Stimulated activated CD4-positive, alpha-beta T cell treated with anti-CD3 and anti-CD28 coated beads, TNF-alpha, amount 100 ng/mL, for 1 hour (primary cell): ENCODE measurements at places on chromosomes 13 and 19.
A peak's percentile ranks its signal among the peaks of the same experiment; 100 is the strongest.

- DNase-seq = no peak
These were observed 8.1 kb upstream of the PGLYRP1 start for GRCh38 chr19:46030812-46031550.

GRCh38 chr19:56167064-56167578, 8.7 kb upstream of the GALP start:
- no peak for DNase-seq

- no peak for DNase-seq
These were observed 1090.4 kb downstream of the PCDH9 start for GRCh38 chr13:66139701-66140100.

DNA sequence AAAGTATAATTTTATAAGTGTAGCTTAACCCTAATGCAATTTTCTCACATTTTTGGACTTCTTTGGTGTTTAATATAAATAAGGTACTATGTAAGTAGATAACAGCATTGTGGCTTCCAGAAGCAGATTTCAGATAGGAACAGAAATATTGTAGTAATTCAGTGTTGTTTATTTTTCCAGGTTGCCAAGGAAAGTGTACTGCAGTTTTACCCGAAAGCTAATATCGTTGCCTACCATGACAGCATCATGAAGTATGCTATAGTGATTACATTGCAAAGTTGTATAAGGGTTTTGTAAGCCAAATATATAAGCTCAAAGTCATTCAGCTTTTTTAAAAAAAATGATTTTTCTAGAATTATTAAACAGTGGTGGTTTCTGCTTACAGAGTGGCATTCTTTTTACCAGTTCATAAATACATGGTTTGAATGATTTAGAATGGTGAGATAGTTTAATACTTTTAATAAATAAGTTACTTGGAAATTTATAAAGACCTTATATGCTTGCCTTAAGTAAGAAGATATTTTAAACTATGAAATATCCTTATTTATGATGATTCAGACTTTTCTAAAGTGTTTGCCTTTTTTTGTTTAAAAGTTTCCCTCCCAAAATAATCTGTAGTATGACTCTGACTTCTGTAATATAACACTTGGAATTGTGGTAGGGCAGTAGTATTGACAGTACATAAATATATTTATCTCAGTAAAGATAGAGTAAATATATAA, 3.7 kb downstream of the UBA2 start:
- DNase-seq = no peak

- DNase-seq = no peak
These were observed 12.5 kb downstream of the ZNF611 start for GRCh38 chr19:52722062-52723003.

DNA sequence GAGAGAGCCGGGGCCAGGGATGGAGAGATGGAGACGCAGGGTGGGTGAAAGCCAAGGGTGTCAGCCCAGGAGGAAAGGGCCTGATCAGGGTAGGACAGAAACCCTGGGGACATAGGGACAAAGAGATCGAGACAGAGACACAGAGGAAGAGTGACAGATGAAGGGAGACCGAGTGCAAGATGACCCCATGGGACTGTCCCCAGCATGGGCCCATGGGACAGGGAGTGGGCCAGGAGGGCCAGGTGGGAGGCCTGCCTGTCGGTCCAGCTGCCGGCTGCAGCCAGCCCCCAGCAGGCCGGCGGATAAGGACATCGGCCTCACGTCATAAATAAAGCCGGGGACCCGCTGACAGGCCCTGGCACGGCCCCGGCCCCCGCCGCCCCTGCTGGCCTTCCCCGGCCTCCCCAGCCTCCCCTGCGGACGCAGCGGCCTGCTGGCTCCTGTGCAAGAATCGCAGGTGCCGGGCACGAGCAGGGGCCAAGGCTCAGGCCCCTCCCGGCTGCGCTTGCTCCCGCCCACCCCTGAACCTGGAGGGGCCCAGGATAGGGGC, 6.3 kb downstream of the REX1BD start:
- DNase-seq = no peak

- no peak for DNase-seq
These were observed 105.6 kb downstream of the MRPL57 start for GRCh38 chr13:21282065-21282464.

- DNase-seq = no peak
These were observed 91.9 kb upstream of the TEX29 start for GRCh38 chr13:111228262-111229144.

- DNase-seq = no peak
These were observed 11.5 kb downstream of the SLC25A23 start for GRCh38 chr19:6448045-6448444.

DNA sequence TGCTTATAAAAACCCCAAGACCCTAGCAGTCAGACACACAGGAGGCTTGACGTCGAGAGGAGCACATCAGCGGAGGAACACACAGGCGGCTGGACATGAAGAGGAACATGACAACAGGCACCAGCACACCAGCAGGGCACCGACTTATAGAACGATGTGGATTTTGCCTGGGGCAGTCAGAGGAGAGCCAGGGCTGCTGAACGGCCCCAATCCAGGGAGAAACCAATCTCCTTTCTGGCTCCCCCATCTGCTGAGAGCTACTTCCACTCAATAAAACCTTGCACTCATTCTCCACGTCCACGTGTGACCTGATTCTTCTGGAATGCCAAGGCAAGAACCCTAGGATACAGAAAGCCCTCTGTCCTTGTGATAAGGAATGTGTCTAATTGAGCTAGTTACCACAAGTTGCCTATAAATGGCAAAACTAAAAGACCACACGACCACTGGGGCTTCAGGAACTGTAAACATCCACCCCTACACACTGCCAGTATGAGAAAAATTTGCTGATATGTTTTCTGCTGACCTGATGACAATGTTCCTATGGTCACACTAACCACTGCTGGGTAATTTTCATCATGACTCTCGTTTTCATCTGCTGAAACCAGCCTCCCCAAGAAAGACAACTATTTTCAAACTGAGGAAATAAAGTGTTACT, 35.8 kb upstream of the CEACAM21 start:
- no peak for DNase-seq

DNA sequence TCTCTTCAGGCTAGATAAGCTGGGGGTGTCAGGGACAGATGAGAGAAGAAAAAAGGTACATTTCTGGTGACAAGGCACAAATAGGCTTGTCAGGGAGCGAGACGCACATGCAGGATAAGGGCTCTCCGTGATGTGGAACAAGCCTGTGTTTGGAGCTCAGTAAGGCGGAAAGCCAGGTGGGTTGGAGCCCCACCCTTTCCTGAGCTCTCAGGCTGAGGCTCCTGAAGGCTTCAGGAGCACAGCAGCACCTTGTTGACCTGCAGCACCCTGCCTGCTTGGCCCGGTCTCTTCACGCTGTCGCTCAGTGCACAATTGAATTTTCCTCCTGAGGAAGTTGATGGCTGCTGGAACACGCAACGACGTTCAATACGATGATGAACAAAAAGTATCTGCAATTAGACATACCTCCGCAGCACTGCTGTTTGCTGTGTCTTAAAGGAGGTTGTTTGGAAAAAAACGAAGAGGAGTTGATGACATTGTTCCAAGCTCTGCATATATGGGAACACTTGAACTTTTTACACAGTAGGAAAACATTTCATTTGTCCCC, 29.3 kb downstream of the SERP2 start:
- no peak for DNase-seq

DNA sequence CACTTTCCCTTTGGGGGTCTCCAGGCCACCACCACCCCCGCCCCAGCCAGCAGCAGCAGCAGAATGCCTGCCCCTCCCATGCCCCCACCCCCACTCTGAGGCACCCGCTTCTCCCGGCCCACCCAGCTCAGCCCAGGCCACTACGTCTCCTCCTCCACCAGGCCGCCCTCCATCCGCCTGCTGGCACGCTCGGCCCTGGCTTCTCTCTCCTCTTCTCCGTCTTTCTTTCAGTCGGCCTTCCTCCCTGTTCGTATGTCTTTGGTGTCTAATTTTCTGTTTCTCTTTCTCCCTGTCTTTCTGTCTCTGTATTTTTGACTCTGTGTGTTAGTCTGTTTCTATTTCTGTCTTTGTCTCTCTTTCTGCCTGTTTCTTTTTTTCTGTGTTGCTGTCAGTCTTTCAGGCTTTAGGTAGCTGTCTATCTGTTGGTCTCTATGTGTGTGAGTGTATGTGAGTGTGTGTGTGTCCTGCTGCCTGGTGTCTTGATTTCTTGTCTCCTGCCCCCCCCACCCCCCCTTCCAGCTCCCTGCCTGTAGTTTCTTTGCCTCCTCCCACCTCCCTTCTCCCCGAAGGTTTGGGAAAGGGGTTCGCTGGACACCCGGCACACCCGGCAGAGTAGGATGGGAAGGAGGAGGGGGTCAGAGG, at the start of gene LGI4:
Gene LGI4 (minus strand): TSS at position 459 of the 642 bp plus-strand sequence. CDS start 379 bp downstream, at position 80.
- DNase-seq = no peak

- DNase-seq = no peak
These were observed 29.5 kb downstream of the LTBP4 start for GRCh38 chr19:40630571-40631160.

DNA sequence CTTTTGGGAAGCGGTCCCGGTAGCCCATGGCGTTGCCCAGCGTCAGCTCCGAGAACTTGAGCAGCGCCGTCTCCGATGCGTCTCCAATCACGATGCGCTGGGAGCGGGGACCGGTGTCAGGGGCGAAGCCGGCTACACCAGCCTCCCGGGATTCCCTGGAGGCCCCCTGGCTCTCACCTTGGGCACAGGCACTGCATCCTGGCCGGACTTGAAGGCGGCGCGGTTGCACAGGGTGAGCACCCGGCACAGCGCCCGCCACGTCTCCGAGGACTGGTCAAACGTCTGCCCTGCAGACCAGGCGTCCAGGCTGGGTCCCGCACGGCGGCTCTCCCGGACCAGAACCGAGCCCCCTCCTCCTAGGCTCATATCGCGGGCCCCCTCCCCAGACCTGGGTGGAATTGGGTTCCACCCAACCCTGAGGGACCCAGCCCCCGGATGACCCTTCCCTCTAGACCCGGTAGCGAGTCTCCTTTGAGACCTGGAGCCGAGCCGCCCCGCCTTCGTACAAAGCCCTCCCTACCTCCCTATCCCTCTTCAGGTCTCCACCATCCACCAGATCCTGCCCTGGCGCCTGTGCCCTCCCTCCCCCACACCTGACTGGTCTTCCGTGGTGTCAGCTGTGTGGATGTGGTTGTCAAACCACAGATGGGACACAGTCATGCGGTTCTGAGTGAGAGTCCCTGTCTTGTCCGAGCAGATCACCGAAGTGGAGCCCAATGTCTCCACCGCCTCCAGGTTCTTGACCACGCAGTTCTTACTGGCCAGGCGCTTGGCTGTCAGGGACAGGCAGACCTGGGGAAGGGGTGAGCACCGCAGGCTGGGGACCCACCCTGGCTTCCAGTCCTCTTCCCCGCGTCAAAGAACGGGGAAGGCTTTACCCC, 4.8 kb downstream of the ATP4A start:
- DNase-seq = no peak

GRCh38 chr19:13952931-13953531, 722 bp downstream of the DCAF15 start:
- no peak for DNase-seq

DNA sequence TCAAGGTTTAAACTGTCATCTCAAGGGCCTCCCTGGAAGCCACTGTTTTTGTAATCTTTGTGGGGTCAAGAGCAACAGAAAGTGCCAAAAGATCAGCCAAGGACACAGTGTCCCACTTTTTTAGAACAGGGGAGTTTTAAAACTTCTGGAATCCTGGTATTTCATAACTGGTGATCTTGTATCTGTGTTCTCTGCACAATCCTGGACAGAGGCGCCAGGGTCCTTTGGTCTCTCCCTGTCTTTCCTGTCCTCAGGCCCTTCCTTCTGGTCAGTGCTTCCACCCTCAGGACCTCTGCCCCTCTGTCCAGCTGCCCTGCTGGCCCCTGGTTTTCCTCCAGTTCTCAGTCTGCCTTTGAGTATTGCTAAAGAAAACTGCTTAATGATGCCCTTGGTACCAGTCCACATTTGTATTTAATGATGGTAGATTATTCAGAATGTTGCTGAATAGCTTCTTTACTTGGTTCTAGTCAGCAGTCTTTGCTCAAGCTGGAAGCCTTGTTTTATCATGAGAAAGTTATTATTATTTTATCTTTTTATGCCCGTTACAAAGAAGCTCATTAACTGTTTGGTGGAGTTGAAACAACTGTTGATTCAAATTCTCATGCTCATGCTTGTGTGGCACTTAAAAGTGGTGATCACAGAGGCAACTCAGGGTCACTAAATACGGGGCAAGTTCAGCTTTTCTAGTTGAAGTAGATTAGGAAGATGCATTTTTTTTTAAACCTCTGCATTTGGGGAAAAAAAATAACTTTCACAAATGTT, 47.5 kb downstream of the WASF3 start:
- DNase-seq = no peak

GRCh38 chr13:50072676-50073075, 57.4 kb downstream of the KCNRG start:
- no peak for DNase-seq

- DNase-seq = no peak
These were observed 583.9 kb upstream of the SLITRK6 start for GRCh38 chr13:86383151-86383550.

GRCh38 chr13:109804654-109805053, 18.3 kb upstream of the IRS2 start:
- DNase-seq = no peak

DNA sequence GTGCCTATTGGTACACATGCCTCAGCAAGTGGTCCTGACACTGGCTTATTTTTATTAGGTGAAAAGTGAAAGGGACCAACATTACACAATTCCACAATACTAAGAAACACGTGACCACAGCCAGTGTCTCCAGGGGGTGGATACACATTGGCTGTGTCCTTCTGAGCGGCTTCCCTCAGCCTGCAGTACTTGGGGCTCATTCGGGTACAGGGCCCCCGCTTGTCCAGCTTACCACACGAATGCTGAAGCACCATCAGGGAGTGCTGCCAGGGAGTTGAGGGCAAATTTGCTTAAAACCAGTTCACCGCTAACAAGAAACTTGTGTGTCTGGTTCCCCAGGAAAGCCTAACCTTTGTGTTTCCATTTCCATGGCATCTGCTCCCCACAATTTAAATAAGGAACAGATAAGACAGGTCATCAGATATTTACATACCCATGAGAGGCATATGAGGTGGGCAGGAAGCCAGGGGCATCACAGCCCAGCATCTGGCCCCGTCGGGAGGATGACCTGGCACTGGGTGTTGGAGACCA, 23.3 kb downstream of the PBX4 start:
- DNase-seq = no peak

DNA sequence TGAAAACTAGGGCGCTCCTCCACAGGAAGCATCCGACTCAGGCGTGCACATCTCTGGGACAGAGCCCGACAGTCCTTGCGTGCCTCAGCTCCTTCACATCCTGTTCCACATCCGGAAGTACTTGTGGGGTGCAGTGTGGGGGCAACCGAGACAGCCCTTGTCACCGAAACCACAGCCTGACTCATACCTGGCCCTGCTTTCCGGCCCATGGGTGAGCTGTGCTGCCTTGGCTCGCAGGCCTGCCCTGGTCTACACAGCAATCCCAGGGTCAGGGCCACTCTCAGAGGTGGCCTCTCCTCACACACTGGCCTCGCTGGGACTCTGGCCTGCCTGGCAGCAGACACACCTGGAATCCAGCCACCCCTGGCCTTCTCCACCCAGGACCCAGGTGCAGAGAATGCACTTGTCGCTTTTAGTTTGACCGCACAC, 100.4 kb downstream of the STK24 start:
- DNase-seq = peak; percentile 76

GRCh38 chr19:15841875-15842569, 26.6 kb upstream of the OR10H1 start:
- DNase-seq = no peak
